ENCODE measurements at places on chromosomes 6 and 20.

- DNase-seq = no peak
Measured at GRCh38 chr6:123518441-123519188, 118.1 kb downstream of the TRDN start.

DNA sequence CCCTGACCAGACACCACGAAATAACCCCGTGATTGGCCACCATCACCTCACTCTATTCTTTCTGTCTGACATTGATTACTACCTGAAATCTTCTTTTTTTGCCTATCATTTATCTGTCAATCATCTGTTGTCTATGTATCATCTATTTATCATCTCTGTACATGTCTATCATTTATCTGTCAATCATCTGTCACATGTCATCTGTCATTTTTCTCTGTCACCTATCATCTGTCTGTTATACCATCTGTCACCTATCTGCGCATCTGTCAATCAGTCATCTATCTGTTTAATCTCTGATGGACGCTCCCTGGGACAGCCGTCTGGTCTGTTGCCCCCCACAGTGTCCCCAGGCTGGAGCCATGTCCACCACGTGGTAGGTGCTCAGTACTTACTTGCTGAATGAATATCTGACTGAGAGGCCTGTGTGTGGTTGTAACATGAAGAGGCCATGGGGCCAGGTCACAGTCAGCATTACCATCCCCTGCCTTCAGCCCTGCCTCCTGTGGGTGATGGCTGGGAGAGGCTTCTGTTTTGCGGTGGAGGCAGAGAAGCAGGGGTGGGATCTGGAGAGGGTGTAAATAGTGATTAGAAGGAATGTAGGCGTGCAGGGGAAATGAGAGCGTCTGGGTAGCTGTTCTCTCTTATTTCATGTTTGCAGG, 302.7 kb downstream of the QKI start:
- DNase-seq = no peak

- DNase-seq = no peak
Measured at GRCh38 chr6:46677314-46677654, 10.4 kb upstream of the TDRD6 start.

GRCh38 chr20:49674383-49675352, 39.0 kb downstream of the B4GALT5 start:
- DNase-seq = peak; percentile 53

- DNase-seq = no peak
Measured at GRCh38 chr6:113979937-113980336, 9.0 kb upstream of the HDAC2 start.

GRCh38 chr20:49612127-49612738, 44.3 kb upstream of the PTGIS start:
- no peak for DNase-seq

DNA sequence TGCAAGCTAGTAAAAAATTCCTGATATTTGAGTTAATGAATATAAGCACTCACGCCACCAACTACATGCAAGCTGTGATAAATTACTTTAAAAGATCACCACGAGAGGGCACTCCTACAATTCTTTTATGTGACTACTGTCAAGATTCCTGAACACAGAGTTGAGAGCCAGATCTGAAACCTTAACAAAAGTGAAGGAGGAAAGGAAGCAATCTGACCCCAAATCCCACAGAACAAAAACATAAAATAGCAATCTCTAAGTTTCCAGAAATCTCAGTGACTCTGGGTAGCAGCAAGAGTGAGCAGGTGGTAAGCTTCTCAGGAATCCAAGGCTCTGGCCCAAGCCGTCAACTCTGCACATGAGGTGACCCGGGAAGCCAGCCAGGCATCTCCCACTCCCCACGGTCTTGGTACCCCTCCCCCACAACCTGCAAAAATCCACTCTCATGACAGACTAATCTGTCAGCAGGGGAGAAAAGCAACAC, 55.1 kb downstream of the STAU1 start:
- DNase-seq = peak; percentile 84
